ENCODE measurements at places on chromosomes 5 and 9. TPM values are rescaled to one million over a fixed set of nuclear protein-coding genes. Genes with fewer than 3 reads are reported as not detected.

Gene KIF24
- 15.9 TPM for polyA plus RNA-seq

DNA sequence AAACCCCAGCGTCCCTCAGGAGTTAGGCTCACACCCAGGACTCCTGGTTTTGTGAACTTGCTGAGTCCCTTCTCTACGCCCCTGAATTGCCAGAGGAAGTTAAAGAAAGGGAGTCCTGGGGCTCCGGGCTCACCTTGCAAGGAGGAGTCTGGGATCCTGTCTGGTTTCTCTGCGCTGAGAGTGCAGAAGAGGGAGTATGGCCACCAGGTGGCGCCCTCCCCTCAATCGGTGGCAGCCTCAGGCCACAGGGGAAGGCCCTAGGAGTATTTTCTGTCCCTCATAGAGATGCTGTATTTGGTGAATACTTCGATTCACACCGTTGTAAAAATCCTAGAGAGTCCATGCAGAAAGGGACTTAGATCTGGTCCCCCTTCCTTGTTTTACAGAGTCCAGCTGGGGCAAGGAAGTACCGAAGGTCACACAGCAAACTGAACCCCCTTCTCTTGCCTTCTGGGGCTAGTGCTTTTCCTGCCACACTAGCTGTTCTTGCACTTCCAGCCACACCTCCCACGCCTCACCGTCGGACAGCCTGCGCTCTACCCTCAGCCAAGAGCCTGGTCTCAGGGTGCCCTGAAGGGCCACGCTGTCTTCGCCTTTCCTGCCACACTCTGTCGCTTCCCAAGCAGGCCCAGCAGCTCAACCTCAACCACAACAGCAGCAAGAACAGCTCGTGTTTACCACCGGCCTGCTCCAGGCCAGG is 10.2 kb downstream of the HAND1 start:
- no peak for DNase-seq

Gene SPINK6
- not detected for polyA plus RNA-seq

Gene CAMK2A
- polyA plus RNA-seq: 96.2 TPM

- DNase-seq: no peak
These were observed 634.5 kb downstream of the BRINP1 start for GRCh38 chr9:118734696-118735095.

DNA sequence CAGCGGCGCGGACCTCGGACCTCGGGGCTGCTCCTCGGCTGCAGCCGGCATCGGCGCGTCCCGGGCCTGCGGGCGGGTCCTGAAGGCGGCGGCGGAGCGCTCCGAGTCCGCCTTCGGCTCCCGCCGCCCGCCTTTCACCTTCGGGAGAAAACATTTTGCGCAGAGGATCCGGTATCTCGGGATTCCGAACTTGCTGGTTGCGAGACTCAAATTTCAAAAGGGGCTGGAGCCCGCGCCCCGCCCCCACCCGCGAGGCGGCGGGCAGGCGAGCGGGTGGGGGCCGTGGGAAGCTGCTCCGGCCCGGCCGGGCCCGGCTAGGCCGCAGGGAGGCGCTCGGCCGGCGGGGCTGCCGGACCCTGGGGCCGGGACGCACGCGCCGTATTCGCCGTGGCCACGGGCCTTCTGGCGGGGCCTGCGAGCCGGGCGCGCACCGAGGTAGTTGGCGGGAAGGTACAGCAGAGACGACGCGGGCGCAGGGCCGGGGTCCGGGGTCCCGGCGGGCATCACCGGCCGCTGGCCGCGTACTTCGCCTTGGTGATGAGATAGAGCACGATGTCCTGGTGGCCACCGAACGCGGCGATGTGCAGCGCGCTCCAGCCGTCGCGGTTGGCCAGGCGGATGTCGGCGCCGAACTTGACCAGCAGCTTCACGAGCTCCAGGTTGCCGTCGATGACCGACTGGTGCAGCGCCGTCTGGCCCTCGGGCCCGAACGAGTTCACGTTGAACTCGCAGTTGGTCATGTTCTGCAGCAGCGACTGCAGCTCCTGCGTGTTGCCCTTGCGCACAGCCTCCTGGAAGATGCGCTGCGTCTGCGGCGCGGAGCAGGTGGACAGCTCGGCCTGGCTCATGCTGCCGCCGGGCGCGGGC is 757 bp downstream of the NRARP start:
- no peak for DNase-seq

Gene ANKRD55
- polyA plus RNA-seq: 0.46 TPM

DNA sequence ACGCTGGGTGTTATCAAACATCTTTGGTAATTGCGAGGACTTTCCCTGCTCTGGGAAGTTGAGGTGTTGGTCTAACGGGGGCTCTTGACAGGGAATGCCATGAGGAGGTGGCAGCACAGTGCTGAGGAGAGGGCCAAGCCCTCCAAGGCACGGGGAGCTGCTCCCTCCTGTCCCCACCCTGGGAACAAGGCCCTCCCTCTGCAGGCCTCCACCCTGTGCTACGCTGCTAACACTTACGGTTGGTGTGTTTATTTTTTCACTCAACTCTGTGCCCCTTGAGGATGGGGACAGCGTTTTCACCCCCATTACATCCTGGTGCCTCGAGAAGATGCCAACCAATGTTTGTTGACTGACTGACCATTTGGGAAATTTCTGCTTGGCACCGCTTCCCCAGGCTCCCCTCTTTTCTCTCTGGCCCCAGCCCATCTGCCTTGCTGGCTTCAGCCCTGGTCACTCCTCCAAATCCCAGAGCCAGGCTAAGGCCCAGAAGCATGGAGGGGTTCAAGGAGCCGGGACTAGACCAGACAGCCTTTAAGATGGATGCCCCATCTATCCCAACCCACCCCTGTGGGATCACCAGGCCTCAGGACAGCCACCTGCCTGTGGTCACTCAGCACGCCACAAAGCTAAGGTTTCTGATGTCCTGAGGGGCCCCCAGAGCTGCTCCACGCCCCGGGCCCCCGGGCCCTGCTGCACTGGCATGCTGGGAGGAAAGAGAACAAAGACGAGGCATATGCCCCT is 125.7 kb downstream of the BARX1 start:
- DNase-seq: no peak

GRCh38 chr5:127899214-127899610 is 184.4 kb upstream of the SLC12A2 start:
- DNase-seq: no peak

GRCh38 chr5:111242606-111243005 is 18.4 kb downstream of the CAMK4 start:
- DNase-seq: no peak

Gene MAST4
- polyA plus RNA-seq: 10.6 TPM

- DNase-seq: no peak
These were observed 41.4 kb upstream of the CLPTM1L start for GRCh38 chr5:1386274-1386717.

Gene SLC25A2
- 0.10 TPM for polyA plus RNA-seq

- DNase-seq: no peak
These were observed 192.1 kb upstream of the TRIM32 start for GRCh38 chr9:116494815-116495634.

Gene CCDC192
- polyA plus RNA-seq: 0.48 TPM

DNA sequence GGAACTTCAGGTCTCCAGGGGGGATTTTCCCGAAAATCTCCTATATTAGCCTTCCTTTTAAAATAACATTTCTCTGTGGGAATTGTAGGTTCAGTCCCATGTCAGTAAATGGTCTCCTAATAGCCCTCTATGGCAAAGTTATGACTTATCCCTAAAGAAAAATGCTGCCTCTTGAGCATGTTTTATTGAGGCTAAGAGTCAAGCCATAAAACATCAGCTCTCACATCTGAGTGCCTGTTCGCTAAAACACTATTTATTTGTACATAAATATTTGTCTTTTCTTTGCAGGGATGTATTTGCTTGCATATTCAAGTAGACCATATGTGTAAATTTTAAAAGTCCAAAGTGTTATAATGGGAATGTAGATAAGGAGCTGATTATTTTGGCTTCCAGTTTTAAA is 160.4 kb downstream of the PRDM6 start:
- no peak for DNase-seq
